Hippocampal formation (tissue), 2 donors: ENCODE measurements at places on chromosomes 1 and 21.
A peak's percentile ranks its signal among the peaks of the same experiment; 100 is the strongest.

DNA sequence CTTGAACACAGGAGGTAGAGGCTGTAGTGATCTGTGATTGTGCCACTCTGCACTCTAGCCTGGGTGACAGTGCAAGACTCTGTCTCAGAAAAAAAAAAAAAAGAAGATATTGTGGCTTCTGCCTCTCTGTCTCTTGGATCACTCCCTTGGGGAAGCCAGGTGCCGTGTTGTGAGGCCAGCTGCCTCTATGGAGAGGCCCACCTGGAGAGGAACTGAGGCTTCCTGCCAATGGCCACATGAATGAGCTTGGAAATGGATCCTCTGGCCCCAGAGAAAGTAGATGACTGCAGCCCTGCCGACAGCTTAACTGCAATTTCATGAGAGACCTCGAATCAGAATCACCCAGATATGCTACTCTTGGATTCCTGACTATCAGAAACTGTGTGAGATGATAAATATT is 19.7 kb upstream of the AK2 start:
- DNase-seq = no peak

GRCh38 chr1:102937401-102937800 is 170.9 kb downstream of the COL11A1 start:
- no peak for DNase-seq

- DNase-seq = no peak
These were observed 8.6 kb downstream of the GPR137B start for GRCh38 chr1:236150986-236151385.

DNA sequence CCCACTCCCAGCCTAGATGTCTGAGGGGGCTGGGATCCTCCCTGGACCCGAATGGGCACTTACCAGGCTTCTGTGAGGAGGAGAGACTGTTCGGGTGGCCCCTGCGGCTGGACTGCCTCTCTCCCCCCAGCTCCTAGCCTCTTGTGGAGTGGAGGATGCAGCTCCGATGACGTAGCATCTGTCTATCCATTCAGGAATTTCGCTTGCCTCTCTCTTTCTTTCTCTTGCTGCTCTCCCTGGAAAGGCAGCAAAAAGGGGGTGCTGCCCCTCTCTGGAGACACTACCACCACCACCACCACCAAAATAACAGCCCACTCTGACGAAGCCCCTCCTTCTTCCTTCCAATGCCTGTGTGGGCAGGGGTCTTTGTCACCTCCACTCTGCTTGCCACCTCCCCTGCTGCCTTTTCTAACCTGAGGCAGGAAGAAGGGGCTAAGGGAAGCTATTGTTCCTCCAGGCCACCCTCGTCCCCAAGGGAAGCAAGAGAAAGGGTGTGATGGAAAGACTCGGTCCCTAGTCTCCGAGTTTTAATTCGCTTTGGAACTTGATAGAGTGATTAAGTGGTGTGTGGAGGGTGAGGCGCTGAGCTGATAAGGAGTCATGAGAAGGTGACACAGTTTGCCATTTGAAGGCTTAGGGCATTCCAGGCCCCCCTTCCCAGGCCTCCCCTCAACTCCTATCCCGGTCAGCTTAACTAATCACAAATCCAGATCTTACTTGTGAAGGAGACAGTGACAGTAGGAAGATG is 60.5 kb downstream of the RHBG start:
- peak; percentile 63 for DNase-seq

DNA sequence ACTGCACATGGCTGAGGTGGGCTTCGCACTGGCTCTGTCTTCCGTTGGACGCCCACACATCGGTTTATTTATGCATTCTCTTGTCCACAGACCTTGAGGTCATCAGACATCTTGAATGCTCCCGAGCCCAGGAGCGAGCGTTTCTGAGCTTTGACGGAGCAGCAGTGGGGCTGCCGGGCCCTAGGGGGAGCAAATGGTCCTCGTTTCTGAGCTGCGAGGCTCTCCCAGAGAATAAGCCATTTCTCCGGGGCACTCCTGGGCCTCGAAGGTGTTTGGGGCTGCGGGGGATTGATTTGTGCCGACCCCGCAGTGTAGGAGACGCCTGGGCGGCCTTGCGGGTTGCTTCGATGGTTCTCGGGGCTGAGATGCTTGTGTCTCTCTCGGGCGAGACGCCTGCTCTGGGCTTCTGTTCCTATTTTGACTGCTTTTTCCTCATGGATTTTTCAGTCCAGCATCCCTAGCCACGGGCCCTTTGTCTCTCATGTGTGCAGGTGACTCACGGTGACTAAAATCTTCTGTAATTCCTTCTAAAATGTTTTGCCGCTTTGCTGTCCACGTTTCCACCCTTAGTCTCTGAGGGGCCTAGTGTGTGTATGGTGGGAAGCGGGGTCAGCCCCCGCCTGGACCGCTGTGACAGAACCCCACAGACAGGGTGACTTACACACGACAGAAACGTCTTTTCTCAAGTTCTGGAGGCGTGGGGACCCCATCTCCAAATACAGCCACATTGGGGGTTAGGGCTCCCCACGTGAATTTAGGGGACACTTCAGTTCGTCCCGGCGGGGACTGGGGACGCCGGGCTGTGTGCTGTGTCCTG is 62.1 kb downstream of the FAAP20 start:
- peak; percentile 29 for DNase-seq
